ENCODE measurements at places on chromosomes 3 and 15.

DNA sequence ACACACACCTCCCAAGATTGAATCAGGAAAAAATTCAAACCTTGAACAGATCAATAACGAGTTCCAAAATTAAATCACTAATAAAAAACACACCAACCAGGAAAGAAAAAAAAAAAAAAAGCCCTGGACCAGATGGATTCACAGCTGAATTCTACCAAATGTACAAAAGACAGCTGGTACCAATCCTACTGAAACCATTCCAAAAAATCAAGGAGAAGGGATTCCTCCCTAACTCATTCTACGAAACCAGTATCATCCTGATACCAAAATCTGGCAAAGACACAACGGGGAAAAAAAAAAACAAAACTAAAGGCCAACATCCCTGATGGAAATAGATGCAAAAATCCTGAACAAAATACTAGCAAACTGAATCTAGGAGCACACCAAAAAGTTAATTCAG, 54.4 kb upstream of the SLC12A8 start:
- no peak for DNase-seq

- no peak for DNase-seq
Measured at GRCh38 chr3:96619475-96619874, 194.9 kb upstream of the EPHA6 start.

DNA sequence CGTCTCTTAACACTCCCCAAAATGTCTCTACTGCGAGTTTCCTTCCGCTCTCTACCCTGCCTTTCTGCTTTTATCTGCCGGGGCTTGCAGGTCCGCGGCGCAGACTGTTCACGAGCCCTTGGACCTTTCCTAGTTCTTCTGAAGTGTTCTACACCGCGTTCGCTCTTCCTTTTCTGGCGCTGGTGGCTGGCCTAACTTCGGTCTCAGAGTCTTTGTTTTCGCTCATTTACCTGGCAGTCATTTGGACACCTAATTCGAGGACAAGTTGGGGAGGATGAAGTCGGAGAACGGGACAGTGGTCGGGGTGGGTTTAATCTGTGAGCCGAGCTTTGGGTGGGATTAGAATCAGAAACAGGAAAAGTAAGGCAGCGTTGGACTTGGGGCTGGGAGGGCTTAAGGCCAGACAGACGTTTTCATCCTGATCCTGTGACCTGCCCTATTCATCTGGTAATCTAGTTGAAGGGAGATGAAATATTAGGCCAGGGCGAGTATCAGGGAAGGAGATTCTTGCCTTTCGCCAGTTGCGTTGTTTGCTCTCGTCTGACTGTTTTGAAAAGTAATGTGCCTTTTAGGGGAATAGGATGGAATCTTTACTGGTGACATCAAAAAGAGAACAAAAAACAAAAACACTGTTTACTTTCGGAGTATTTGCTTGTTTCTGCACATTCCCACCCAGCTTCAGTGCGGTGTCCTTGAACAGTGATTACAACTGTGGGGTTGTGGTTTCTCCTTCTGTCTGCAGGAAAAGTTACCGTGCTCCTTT, 1.8 kb downstream of the DIPK2A start:
- peak; percentile 42 for DNase-seq

GRCh38 chr3:179324270-179324754, 1.5 kb downstream of the ZNF639 start:
- DNase-seq: peak; percentile 48
